ENCODE measurements at places on chromosomes 5 and 9.

DNA sequence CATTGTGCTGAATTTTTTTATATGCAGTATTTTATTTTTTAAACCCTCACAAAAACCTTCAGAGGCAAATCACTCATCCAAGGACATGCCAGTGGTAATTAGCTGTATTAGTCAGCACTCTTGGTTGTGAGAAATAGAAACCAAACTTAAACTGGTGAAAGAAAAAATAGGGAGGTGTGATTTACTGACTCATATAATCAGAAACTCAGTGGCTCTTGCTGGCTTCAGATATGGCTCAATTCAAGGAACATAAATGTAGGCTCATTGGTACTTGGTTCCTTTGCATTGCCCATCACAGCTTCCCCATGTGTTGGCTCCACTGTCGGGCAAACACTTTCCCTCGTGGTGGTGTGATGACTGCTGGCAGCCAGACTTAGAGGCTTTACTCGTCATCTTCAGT, 497.2 kb downstream of the MAT2B start:
- no peak for DNase-seq

- no peak for DNase-seq
These were observed 617 bp downstream of the PTPN3 start for GRCh38 chr9:109497226-109498153.

GRCh38 chr5:180129291-180130190, 58.0 kb upstream of the RNF130 start:
- DNase-seq, result no peak

DNA sequence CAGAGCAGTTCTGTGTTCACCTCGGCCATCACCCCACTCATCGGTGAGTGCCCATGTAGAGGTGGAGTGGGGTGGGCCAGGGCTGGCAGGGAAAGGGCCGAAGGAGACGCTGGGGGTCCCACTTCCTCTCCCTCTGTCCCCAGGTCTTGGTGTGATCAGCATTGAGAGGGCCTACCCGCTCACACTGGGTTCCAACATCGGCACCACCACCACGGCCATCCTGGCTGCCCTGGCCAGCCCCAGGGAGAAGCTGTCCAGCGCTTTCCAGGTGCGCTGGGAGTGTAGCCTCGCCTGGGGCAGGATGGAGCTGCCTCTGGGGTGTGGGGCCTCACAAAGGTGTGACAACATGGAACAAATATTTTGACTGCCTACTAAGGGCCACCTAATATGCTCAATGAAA, 3.7 kb downstream of the PFN3 start:
- no peak for DNase-seq

GRCh38 chr9:30967476-30967875, 1417.0 kb upstream of the ACO1 start:
- no peak for DNase-seq

DNA sequence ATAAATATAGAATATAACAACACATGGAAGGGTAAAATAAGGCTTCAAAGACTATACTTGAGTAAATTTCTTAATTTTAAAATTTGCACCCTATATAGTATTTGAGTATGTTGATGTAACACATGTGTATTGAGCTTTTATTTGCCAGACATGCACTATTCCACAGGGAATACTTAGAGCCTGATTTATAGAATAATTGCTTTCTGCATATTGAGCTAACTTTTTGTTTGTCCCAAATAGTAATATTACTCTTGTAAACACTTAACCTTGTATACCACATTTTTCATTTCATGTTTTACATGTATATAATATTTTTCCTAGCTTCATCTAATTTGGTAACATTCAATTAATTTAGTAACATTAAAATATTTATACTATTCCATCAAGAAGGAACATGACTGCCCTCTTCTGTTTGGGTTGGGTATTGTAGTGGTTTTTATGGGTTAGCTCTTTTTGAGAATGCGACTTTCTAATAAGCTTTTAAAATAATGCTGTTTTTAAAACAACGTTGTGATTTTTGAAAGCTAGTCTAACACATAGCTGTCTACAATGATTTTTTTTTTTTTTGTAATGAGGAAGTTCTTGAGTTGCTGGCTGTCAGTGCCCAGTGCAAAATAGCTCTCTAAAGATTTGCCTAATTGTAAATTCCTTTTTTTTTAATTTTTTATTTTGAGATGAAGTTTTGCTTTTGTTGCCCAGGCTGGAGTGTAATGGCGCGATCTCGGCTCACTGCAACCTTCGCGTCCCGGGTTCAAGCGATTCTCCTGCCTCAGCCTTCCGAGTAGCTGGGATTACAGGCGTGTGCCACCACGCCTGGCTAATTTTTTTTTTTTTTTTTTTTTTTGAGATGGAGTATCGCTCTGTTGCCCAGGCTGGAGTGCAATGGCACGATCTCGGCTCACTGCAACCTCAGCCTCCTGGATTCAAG, 4.8 kb downstream of the SUB1 start:
- no peak for DNase-seq

GRCh38 chr9:91817493-91818224, 132.4 kb downstream of the ROR2 start:
- DNase-seq, result no peak

GRCh38 chr5:113231653-113232000, 203.2 kb downstream of the TSSK1B start:
- no peak for DNase-seq

- DNase-seq, result no peak
These were observed 1.8 kb downstream of the PRR7 start for GRCh38 chr5:177448244-177448950.

- no peak for DNase-seq
These were observed 29.8 kb upstream of the GGTA1 start for GRCh38 chr9:121529237-121529987.

DNA sequence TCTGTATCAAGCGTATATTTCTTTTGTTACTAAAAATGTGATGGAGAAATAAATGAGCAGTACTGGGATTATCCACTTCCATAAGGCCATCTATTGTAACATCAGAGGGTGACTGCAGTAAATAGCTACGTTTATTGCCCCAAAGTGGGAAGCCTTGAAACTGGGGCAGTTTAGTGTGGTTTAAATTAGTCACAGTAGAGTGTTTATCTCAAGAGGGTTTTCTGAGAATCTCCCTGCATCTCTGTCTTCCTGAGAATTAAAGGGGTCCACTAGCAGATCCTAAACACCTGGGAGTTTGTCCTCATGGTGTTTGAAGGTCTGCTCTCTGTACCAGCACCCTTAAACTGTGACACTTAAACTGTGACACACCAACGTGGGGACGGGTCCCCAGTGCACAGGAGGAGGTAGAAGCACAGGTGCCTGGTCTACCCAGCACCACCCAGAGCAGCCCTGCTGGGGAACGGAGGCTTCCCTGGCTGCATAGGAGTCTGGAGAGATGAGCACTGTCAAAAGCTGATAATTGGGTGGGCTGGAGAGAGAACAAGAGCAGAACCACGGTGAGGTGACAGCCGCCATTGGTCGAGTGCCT, 25.2 kb downstream of the PRRC2B start:
- no peak for DNase-seq

GRCh38 chr5:98096155-98096554, 677.3 kb upstream of the RGMB start:
- no peak for DNase-seq

- DNase-seq, result no peak
These were observed 503.6 kb upstream of the TUSC1 start for GRCh38 chr9:26181836-26182235.

DNA sequence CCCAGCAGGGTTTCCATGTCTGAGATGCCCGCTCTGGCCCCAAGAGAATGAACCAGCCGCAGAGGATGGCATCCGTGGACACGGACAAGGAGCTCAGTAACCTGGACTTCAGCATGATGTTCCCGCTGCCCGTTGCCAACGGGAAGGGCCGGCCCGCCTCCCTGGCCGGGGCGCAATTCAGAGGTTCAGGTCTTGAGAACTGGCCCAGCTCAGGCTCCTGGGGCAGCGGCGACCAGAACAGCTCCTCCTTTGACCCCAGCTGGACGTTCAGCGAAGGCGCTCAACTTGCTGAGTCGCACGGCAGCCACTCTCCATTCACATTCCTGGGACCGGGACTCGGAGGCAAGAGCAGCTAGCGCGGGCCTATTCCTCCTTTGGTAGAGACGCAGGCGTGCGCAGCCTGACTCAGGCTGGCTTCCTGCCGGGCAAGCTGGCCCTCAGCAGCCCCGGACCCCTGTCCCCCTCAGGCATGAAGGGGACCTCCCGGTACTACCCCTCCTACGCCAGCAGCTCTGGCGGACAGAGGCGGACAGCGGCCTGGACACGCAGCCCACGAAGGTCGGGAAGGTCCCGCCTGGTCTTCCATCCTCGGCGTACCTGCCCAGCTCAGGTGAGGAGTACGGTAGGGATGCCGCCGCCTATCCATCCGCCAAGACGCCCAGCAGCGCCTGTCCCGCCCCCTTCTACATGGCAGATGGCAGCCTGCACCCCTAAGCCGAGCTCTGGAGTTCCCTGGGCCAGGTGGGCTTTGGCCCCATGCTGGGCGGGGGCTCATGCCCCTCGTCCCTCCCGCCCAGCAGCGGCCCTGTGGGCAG, 74.4 kb downstream of the INSL6 start:
- no peak for DNase-seq

DNA sequence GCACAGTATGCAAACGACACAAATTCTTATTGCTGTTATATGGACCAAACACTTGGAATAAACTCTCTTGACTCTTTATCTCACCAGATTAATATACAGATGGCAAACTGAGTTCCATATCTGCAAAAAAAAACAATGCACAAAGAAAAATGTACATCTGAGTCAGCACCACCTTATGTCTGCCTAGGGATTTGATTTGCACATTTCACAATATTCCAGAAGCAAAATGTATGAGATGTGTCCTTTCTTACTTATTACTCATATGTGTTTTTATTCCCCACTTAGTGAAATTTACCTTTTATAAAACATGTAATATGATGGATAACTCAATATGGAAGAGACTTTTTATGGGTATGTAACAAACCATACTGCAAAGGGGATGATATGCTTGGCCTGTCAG, 236.9 kb downstream of the GLIS3 start:
- DNase-seq, result no peak

DNA sequence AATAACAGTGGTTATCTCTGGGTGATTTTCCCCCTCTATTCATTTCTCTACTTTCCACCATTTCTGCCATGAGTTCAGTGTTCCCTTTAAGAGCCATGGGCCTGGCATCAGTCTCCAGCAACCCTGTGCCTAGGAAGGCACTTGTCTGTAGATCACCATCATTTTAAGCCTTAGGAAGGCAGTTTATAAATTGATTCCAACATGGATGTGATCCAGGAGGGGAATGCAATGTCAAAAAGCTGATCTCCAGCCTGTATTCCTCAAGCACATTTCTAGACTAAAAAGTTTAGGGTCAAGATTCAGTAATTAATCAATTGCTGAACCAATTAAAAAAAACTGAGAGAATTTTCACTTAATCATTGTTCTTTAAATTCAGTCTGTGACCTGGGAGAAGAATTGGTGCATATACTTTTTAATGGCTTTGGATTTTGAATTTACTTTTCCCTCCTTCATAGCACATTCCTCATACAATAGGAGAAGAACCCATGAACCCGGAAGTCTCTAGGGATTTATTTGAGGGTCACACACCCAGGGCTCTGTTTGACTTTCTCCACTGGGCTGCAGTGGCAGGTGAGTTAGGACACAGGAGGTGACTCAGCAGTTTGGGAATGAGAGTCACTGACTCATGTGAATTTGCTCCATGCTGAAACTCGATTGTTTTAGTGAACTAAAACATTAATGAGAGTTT, 6.1 kb upstream of the ERMP1 start:
- DNase-seq, result no peak

DNA sequence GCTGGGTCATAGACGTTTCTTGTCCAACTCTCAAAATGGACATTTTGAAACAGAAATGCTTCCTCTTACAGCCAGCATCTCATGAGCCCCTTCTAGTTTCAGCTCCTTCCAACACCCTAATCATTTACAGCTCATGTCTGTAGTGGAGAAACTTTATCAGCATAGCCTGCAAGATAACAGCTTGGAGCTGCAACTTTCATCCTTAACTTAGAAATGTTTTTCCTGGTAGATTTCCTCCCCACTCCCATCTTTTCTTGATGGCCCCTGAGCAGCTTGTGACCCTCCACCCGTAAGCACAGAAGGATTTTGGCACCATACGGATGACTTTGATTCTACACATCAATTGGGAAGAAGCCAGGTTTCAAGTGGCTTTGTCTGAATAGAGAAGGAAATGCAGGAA, 53.5 kb upstream of the TGFBR1 start:
- DNase-seq, result no peak

GRCh38 chr5:168424594-168425323, 61.5 kb upstream of the RARS1 start:
- DNase-seq, result no peak

DNA sequence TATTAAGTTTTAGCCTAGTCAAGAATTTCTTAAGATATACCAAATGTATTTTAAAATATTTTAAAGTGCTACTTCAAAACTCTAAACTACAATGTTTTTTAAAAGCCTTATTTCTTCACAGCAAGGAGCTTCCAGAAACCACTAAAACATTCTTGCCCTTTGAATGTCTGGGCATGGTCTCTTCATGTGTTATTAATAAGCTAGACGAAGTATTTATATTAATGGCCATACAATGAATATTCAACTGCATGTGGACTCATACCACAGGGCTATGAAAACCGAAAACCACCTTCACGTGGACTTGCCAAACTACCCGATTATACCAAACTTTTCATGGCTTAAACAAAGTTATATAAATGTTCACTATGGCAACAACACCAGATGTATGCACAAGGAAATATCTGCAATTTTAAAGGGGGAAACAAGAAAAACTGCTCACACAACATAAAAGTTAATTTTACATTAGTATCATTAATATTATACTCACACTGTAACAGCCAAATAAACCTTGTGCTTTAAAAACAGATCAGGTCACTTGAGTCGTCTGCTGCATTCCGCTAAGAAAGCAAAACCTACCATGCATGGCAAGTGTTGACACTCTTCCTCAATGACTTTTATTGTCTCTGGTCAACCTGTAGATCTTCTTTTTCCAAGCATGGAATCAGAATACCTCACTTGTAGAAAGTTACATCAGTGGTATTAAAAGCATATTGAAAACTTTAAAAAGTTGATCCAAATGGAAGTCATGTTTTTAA, 246.3 kb downstream of the BNC2 start:
- DNase-seq, result no peak

- DNase-seq, result no peak
These were observed 9.2 kb downstream of the INSYN2B start for GRCh38 chr5:169970911-169971765.

- DNase-seq, result no peak
These were observed 18.4 kb downstream of the FNBP1 start for GRCh38 chr9:130024597-130024994.

All from stimulated activated CD8-positive, alpha-beta memory T cell treated with anti-CD3 and anti-CD28 coated beads, Interleukin-12 subunit alpha, Interleukin-12 subunit beta, amount 100 ng/mL, for 4 hours (primary cell).